ENCODE measurements at places on chromosomes 5 and 9.
A peak's percentile ranks its signal among the peaks of the same experiment; 100 is the strongest.

GRCh38 chr9:126671381-126671831 is 57.7 kb downstream of the LMX1B start:
- DNase-seq: no peak

DNA sequence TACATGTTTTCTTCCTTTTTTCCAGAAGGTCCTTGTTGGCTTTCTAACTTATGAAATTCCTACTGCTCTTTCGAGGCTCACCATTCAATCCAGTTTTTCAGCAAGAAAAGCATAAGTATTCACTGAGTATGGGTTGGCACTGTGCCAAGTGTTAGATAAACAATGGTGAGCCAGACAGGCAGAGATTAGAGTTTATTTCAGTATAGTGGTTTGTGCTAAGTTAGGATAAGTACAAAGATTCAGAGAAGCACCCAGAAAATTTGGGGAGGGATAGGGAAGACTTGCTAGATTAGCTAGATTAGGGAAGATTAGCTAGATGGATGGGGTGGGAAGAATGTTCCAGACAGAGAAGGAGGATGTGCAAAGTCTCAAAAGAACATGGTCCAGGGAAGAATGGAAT is 122.9 kb downstream of the OXCT1 start:
- no peak for DNase-seq

DNA sequence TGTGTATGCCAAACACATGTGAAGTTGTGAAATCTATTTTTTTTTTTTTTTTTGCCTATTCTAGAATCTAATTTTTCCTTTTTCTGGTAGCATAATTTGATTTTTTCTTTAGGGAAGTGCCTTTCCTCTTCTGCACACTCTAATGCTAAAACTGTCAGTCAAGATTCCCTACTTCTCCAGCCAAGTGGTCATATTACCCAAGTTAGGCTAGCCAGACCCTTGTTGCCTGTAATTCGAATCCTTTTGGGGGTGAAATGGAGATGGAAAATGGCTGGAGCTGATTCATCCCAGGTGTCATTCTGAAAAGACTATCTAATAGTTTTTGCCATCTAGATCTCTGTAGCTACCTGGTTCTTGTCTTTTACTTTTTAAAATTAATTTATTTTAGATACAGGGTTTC is 24.8 kb upstream of the UBAP1 start:
- DNase-seq: no peak

DNA sequence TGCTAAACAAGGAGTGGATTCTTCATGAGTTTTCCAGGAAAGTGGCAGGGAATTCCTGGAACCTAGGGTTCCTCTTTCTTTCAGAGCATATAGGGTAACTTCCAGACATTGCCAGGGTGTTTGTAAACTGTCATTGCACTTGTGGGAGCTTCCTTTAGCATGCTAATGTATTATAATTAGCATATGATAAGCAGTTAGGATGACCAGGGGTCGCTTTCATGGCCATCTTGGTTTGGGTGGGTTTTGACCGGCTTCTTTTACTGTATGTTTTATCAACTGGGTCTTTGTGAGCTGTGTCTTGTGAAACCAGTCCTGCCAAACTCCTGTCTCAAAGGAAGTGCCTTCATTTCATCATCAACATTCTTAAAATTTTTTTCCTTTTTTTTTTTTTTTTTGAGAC is 11.9 kb upstream of the MELK start:
- DNase-seq: no peak

DNA sequence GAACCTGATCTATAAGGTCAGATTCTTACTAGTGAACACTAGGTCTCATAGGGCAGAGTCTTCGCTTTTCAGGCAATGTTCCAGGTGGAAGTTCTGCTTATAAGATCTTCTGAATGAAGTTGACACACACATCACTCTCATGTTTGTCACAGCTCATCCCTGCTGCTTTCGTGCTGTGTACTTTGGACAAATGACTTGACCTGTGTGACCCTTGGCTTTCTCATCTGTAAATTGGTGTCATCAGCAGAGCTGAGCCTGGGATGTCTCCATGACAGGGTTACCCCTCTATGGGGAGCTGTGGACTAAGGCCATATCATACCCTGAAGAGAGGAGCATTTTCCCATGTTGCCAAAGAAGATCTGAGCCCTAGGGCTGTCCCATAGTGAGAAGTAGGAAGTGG is 2.8 kb downstream of the DELE1 start:
- DNase-seq: no peak

DNA sequence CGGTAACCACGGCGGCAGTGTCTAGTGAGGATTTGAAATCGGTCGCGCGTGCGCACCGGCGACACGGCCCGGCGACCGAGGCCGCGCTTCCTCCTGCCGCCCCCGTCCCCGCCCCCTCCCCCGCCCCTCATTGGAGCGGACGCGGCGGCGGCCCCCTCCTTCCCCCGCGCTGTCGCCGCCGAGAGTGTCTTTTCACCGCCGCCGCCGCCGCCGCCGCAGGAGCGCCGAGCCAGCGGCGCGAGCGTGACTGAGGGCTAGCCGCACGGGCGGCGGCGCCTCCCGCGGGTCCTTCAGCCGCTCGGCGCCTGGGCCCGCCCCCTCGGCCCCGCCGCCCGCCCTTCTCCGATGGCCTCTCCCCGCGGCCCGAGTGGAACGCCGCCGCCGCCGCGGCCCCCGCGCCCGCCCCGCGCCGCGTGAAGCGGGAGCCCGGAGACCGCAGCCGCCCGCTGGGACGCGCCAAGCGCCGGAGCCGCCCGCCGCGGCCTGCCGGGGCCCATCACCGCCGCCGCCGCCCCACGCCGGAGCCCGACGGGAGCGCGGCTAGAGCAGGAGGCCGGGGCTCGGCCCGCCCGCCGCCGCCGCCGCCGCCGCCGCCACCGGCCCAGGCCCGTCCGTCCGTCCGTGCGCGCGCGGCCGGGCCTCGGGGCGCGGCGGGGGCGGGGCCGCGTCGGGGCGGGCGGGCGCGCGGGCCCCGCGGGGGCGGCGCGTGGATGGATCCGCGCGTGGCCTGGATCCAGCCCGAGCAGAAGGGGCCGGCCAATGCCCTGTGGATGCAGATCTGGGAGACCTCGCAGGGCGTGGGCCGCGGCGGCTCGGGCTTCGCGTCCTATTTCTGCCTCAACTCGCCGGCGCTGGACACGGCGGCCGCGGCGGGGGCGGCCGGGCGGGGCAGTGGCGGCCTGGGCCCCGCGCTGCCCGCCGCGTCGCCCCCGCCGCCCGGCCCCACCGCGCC is at the start of gene TENT4A:
TSS of gene TENT4A (plus strand) at position 159 of the 952 bp plus-strand sequence. CDS start at position 711, 552 bp downstream.
- peak; percentile 24 for DNase-seq

DNA sequence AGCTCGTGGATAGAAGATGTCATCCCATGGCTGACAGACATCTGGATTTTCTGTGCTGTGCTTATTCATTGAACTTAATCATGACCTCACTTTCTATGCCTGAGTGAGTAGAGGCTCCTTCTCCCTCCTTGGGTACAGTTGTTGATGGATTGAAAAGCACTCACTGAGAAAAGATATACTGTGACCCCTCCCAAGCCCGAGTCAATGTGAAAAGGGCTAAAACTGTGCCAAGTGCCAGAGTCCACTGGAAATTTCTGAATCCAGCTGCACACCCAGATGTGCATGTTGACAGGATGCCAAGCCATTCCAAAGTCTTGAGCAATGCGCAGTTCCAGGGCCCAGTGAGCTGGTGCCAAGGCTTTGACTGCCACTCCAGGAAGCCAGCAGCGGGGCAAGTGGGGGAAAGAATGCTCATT is 473.0 kb downstream of the NTRK2 start:
- no peak for DNase-seq

DNA sequence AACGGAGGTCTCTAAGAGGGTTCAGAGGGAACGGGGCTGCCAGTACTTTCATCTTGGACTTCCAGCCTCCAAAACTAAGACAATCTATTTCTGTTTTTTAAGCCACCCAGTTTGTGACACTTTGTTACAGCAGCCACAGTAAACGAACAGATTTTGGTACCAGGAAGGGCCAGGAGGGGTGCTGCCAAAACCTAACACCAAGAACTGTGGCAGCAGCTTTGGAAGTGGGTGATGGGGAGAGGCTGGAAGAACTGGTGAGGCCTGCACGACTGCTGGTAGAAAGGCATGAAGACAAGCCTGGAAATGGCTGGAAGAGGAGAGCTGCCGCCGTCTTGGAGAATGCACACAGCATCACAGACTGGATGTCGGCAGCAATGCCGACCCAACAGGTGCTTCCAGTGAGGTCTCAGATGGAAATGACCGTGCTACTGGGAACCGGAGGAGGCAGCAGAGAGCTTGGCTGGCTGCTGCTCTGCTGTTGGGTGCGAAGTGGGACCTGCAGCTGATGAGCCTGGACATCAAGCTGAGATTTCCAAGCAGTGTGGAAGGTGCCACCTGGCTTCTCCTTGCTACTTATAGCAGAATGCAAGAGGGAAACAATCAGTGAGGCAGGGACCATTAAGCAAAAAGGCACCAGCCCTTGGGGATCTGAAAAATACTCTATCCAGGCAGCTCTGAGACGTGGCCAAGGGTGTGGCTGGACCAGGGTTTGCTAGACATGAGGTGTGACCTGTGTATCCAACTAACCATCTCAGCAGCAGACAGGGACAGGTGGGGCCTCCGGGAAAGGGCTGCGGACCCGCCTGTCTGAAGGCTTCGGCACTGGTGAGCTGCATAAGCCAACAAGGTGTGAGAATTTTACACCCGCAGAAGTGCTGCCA is 4.7 kb upstream of the TMEM210 start:
- no peak for DNase-seq

- DNase-seq: no peak
These were observed 10.9 kb downstream of the FBXL7 start for GRCh38 chr5:15510831-15511230.

- no peak for DNase-seq
These were observed 86.8 kb downstream of the KCNT1 start for GRCh38 chr9:135788576-135789300.

DNA sequence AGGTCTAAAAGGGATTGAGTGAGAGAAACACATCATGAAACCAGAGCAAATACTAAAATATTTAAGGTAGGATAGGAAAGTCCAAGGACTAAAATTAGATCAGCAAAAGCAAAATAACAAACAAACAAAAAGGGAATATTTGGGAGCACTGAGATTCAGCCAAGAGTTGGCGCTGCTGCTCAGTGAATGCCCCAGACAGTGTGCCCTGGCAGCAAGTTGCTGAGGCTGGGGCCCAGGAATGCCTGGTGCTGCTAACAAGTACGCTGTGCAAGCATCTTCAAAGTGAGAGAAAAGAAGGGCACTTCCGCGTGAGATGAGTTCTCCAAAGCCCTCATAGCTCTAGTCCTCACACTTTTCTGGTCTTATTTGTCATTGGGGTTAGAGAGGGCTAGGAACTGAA is 603.3 kb downstream of the EFNA5 start:
- no peak for DNase-seq

DNA sequence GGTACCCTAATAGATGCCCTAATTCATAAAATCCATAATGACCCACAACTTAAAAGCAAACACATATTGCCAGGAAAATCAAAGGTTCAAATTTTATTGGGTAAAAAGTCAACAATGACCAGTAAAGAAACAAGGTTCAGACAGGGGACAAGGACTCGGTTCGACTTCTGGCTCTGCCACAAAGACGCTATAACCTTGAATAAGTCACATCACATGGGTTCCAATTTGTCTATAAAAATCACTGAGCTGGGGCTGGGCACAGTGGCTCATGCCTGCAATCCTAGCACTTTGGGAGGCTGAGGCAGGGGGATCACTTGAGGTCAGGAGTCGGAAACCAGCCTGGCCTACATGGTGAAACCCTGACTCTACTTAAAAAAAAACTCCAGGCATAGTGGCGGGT is 80.5 kb downstream of the SERINC5 start:
- peak; percentile 17 for DNase-seq

All from CD8-positive, alpha-beta T cell (primary cell).